Thoracic aorta (tissue), 2 donors: ENCODE measurements at places on chromosomes 4 and X. TPM values are rescaled to one million over a fixed set of nuclear protein-coding genes. Genes with fewer than 3 reads are reported as not detected.

- peaks cover 53% of the 10 kb centered on the region for H3K36me3 ChIP-seq
- H3K4me3 ChIP-seq = no peak overlapping the region
- no peak overlapping the region for H3K27ac ChIP-seq
Observed at GRCh38 chrX:65740909-65741308, 73.5 kb downstream of the MSN start.

DNA sequence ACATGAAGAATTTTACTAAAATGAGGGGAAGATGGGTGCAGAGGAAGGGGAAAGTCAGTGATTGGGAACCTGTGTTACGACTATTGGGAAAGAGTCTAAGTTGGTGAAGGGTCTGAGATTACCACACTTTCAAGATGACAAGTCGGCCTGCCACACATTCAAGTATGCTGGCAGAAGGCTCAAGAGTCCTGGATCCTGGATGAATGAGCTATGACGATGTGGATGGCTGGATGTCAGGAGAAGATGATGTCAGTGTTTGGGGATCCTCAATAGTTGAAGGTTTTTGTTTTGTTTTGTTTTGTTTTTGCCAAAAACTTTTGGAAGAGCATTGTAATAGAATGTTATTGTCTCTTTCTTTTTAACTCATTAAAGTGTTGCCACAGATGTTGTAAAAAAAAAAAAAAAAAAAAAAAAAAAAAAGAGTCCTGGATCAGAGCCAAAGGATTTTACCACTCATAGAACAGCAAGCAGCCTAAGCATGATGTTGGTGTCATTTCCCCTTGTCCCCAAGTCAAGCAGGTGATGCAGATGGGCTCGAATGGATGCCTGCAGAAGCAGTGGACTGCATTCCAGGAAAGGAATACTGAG is 120.6 kb downstream of the REELD1 start:
- peaks cover 13% of the 10 kb centered on the region for H3K4me1 ChIP-seq
- H3K4me3 ChIP-seq = no peak overlapping the region
- no peak overlapping the region for H3K27ac ChIP-seq
- H3K36me3 ChIP-seq = no peaks in the 10 kb centered on the region

DNA sequence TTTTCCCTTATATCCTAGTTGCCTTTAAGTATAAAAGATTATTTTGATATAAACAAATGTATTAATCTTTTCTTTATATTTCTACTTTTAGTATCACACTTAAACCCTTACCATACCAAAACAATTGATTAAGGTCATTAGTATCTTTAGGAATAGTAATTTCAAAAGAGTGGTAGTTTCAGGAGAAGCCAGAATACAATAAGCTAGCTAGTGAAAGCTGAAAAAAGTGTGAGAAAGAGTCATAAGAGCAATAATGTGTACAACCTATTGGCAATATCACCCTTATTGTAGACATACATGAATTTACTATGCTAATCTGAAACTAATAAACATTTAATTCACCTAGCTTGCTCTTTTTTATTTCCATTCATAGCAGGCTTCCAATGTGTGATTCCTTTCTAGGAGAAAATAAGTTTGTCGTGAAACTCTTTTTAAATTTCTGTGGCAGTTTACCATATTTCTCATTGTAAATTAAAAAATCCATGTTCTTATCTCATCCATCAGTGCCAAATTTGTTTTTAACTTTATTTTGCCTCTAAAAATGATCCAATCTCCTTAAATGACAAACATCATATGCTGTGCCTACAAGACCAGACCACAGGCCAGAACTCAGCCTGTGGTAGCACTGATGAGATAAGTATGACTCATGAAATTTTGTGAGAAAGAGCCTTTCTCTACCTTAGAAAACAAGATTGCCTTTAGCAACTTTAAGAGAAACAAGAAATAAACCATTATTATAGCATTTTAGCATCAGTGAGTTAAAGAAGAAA is 8.1 kb downstream of the NEK1 start:
- H3K4me1 ChIP-seq = peaks cover 19% of the 10 kb centered on the region
- no peaks in the 10 kb centered on the region for H3K36me3 ChIP-seq
- no peak overlapping the region for H3K4me3 ChIP-seq
- H3K27ac ChIP-seq = no peak overlapping the region
- DNase-seq = no peak

DNA sequence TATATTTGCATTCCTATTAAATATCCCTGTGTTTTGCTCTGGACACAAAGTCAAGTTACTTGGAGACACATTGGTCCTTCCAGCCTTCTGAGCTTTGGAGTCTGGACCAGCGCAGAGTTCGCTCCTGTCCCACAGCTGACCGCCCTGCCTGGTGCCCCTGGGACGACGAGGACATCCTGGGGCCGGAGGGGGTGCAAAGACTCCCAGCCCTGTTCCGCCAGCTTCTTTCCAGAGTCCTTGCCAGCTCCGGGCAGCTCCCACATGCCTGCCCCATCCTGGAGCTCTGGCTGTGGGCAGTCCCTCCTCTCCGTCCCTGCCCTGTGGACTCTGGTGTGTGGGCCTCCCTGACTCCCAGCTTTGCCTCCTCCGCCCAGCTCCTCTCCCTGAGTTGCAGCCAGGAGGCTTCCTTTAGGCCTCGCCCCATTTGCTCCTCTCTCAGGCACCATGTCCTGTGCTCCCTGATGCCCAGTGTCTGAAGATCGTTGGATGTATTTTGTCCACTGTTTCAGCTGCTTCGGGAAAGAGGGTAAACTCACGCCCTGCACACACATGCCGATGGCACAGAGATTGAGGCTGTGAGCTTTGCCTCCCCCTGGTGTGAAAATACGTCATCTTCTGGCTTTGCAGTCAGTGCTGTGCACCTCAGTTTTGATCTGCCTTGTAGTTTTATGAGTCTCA is 4.9 kb upstream of the PCGF3 start:
- peaks cover 4% of the 10 kb centered on the region for H3K4me1 ChIP-seq
- H3K27ac ChIP-seq = no peak overlapping the region
- H3K27me3 ChIP-seq = no peaks in the 10 kb centered on the region
- DNase-seq = no peak
- no peaks in the 10 kb centered on the region for H3K36me3 ChIP-seq

- peaks cover 3% of the 10 kb centered on the region for H3K4me1 ChIP-seq
- no peak for DNase-seq
- no peak overlapping the region for H3K27ac ChIP-seq
- no peaks in the 10 kb centered on the region for H3K27me3 ChIP-seq
- H3K36me3 ChIP-seq = peaks cover 3% of the 10 kb centered on the region
- no peak overlapping the region for H3K4me3 ChIP-seq
Observed at GRCh38 chr4:105280338-105281123, 133.9 kb downstream of the TET2 start.

- no peaks in the 10 kb centered on the region for H3K27me3 ChIP-seq
- H3K27ac ChIP-seq = no peak overlapping the region
- no peak for DNase-seq
- no peak overlapping the region for H3K4me3 ChIP-seq
Observed at GRCh38 chrX:31092970-31093638, 21.3 kb upstream of the FTHL17 start.

- H3K27ac ChIP-seq = no peak overlapping the region
- no peaks in the 10 kb centered on the region for H3K36me3 ChIP-seq
- no peak for DNase-seq
- H3K4me1 ChIP-seq = peaks cover 58% of the 10 kb centered on the region
- no peaks in the 10 kb centered on the region for H3K27me3 ChIP-seq
Observed at GRCh38 chr4:147991543-147992283, 259.8 kb downstream of the ARHGAP10 start.

DNA sequence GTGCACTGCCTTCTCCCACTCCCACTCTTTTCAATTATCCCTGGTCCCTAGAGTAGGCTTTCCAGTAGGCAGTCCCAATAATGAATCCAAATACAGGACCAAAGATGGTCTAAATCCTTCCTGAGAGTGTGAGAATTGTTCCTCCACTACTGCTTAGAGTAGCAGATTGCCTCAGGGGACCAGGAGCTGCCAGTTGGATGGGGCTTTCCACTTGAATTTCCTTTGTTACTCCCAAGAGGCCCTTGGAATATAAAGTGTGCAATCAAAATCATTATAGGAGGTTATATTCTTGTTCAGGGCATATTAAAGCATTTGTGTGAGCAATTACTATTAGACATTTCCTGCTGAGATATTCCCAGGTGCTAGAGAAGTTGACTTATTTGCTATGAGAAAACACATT is 156.6 kb upstream of the TLL1 start:
- H3K4me1 ChIP-seq = no peaks in the 10 kb centered on the region
- no peaks in the 10 kb centered on the region for H3K27me3 ChIP-seq
- no peaks in the 10 kb centered on the region for H3K36me3 ChIP-seq
- no peak for DNase-seq
- no peak overlapping the region for H3K27ac ChIP-seq
- H3K4me3 ChIP-seq = no peak overlapping the region

DNA sequence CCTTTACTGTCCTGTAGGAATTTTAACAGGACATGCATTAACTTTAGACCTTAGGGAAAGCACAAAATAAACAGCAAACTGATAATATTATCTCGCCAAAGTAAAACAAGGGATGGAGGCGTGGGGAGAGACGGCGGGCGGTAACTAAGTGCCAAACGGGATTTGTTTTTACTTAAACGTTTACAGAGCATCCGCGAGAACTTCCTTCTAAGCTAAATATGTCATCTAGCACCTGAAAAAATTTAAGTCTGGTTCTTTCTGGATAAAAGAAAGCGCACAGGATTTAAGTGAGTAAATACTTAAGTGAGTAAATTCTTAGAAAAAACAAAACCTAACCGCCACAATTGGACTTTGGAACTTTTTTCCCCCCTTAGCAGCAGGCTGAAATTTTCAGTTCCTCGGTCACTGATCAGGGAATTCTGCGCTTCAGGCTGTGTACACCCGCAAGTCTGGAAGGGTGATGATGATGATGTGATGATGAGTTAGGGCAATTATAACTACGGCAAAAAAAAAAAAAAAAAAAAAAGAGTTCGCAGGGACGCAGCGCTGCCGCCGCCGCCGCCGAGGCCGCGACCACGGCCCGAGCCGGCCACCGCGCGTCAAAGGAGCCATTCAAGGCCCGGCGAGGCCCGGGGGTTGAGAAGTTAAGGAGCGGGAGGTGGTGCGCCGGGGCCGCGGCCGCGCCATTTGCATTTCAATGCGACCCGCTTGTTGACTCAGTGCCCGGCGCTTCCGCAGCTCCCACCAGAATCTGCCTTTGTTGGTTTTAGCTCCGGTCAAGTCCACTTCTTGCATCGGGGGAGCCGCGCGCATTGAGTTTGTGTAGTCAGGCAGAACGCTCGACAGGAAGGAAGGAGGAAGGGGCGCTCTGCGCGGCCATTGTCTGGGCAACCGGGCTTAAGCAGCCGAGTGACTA is 108.8 kb downstream of the SPRY1 start:
- H3K27ac ChIP-seq = no peak overlapping the region
- no peak for DNase-seq
- peak overlapping the region; percentile 74 for H3K4me3 ChIP-seq
- no peaks in the 10 kb centered on the region for H3K27me3 ChIP-seq

SPIN4 gene
- total RNA-seq = 7.9 TPM

GPR50 gene
- total RNA-seq = not detected

GABRB1 gene
- total RNA-seq = not detected

- DNase-seq = no peak
- no peaks in the 10 kb centered on the region for H3K36me3 ChIP-seq
- H3K4me1 ChIP-seq = no peaks in the 10 kb centered on the region
- no peaks in the 10 kb centered on the region for H3K27me3 ChIP-seq
Observed at GRCh38 chr4:4328840-4329239, 38.8 kb downstream of the ZBTB49 start.

SPOCK3 gene
- total RNA-seq = not detected

GRCh38 chr4:103773691-103774231 is 54.0 kb upstream of the TACR3 start:
- DNase-seq = no peak
- H3K27me3 ChIP-seq = no peaks in the 10 kb centered on the region

UGT8 gene
- 0.14 TPM for total RNA-seq

DNA sequence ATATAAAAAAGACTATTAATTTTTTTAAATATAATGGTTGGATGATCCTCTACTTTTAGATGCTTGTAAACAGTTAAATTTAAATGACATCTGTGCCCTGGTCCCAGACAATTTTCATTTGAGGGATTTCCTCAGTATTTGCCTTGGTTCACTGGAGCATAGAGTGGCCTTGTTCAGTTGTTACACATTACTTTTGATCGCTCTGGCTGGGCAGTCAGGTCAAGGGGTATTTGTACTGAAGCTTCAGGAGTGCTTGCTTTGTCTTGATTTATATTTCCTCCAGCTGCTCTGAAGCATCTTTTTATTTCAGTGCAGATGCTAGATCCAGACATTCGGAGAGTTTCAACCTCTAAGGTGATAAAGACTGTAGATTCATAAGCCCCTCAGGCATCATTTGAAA is 50.0 kb downstream of the COMMD8 start:
- H3K4me1 ChIP-seq = no peaks in the 10 kb centered on the region
- H3K27me3 ChIP-seq = no peaks in the 10 kb centered on the region
- DNase-seq = no peak
- no peaks in the 10 kb centered on the region for H3K36me3 ChIP-seq

CT45A3 gene
- total RNA-seq = not detected

GYG2 gene
- 1.5 TPM for total RNA-seq

DNA sequence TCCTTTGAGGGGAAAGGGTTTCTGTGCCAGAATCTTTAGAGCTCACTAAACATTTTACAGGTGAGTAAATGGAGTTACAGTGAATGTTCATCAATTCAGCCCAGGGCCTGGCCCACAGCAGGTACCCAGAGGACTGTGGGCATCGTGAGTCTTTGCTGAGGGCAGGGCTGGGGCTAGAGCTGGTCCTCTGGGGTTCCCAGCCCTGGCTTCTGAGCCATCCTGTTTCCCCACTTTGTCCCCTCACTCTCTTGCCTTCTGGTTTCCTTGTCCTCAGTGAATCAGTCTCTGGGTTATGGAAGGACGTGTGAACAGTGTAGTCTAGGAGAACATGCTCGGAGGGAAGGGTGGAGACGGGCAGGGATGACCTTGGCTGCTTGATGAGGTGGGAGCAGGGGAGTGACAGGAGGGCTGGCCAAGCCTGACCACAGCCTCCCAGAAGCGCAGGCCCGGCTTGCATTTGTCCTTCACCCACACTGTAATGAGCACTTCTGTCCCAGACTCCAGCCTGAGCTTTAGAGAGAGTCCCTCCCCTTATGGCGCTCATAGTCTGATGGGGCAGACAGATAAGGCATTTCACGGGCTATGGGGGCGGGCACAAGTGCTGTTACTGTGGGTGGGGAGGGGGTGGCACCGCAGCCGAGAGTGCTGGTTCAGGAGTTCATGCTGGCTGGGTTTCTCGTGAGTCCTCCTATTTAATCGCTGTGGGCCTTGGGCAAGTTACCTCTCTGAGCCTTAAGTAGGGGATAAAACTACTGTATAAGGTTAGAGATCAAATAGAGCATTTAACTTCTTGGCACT is 17.3 kb downstream of the TBC1D14 start:
- H3K36me3 ChIP-seq = peaks cover 20% of the 10 kb centered on the region
- no peak for DNase-seq
- H3K4me3 ChIP-seq = peak overlapping the region; percentile 20
- H3K27ac ChIP-seq = peak overlapping the region; percentile 52
- H3K27me3 ChIP-seq = no peaks in the 10 kb centered on the region

ERCC6L gene
- 0.41 TPM for total RNA-seq

AMTN gene
- total RNA-seq = not detected

PDGFC gene
- 32.8 TPM for total RNA-seq

- H3K36me3 ChIP-seq = no peaks in the 10 kb centered on the region
- no peak overlapping the region for H3K27ac ChIP-seq
- H3K27me3 ChIP-seq = no peaks in the 10 kb centered on the region
- no peak for DNase-seq
Observed at GRCh38 chr4:133776961-133777360, 424.6 kb downstream of the PABPC4L start.

- no peak for DNase-seq
- H3K27ac ChIP-seq = no peak overlapping the region
- no peaks in the 10 kb centered on the region for H3K27me3 ChIP-seq
Observed at GRCh38 chr4:114811564-114812301, 213.1 kb downstream of the UGT8 start.
